Type B pancreatic cell (in vitro differentiated cells): ENCODE measurements at places on chromosomes 3 and 15. TPM values are rescaled to one million over a fixed set of nuclear protein-coding genes. Genes with fewer than 3 reads are reported as not detected.
A peak's percentile ranks its signal among the peaks of the same experiment; 100 is the strongest.

GRCh38 chr3:58027704-58028317 lies 19.6 kb downstream of the FLNB start:
- DNase-seq = no peak

DNA sequence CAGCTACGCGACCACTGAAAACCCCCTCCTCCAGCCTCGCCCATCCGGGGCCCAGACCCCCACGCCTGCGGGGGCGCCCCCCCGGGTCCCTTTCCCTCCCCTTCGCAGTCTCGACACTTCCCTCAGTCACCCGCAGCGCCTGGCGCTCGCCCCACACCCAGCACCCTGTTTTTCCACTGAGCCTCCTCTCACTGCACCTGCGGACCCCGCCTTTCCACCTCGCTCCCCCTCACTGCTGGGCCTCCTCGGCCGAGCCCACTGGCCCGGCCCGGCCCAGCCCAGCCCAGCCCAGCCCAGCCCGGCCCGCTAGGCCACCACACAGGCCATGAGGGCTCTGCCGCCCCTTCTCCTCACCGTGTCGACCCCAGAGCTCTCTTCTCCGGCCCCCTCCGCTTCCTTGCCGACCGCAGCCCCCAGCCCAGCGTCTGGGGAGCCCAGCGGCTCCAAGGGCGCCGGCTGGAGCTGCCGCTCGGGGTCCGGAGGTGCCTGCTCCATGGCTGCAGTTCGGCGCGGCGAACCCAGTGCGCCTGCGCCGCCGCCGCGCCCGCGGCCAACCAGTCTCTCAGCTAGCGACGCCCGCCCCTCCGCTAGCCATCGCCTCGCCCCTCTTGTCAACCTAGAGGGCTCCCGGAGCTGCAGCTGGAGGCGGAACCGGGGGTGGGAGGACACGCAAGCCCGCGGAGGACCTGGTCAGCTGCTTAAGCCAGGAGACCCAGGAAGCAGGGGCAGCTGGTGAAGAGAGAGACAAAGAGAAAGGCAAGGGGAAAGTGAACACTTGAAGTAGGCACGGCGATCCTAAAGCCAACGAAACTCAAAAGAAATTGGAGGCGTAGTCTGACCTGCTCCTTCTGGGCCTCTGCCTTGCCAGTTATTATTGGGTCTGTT lies at the start of gene SNX4:
TSS of gene SNX4 (minus strand) at position 525 of the 885 bp plus-strand sequence. CDS start at position 495, 30 bp downstream.
- peak; percentile 90 for DNase-seq

DNA sequence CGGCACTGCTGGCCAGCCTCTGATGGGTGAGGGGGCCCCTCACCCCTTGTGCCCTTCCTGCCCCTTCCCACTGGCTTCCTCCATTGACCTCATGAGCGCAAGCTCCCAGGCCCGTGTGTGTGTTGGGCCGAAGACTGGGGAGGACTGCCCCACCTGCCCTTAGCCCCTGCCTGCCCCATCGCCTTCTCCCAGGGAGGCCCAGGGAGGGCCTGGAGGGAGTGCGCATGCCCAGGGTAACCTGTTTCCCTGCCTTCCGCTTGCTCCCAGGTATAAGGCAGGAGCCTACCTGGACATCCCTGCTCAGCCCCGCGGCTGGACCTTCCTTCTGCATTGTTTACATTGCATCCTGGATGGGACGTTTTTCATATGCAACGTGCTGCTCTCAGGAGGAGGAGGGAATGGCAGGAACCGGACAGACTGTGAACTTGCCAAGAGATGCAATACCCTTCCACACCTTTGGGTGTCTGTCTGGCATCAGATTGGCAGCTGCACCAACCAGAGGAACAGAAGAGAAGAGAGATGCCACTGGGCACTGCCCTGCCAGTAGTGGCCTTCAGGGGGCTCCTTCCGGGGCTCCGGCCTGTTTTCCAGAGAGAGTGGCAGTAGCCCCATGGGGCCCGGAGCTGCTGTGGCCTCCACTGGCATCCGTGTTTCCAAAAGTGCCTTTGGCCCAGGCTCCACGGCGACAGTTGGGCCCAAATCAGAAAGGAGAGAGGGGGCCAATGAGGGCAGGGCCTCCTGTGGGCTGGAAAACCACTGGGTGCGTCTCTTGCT lies 8.8 kb downstream of the DLL4 start:
- DNase-seq = no peak

GRCh38 chr3:169280646-169281045 lies 382.9 kb downstream of the MECOM start:
- no peak for DNase-seq

- DNase-seq = no peak
Measured at GRCh38 chr3:191238321-191238817, 39.3 kb downstream of the OSTN start.

DNA sequence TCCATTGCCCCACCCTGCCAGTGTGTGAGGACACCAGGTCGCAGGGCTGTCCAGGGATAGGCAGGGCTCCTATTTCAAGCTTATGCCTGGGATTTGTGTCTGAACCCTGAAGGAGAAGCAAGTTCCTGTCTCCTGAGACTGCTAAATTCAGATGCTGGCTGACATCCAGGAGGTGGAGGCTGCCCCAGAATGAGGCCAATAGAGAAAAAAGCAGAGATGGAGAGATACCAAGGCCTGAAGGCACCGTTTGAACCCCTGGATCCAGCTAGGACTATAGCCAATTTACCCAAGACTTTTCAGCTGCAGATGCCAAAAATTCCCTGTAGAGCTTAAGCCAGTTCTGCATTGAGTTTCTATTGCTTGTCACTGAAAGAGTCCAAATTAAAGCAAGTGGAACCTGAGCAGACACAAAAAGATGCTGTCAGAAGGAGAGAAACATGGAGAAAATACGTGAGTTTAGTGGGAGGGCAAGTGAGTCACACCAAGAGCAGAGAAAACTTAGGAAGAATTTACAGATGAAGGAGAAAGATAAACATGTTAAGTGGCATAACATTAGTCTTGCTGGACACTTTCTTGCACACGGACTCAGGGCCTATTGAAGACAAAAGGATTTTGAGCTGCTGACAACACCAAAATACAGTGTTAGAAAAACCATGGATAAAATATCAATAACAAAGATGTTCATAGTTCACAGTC lies 148.6 kb downstream of the CNTN3 start:
- DNase-seq = no peak

Gene HCLS1
- total RNA-seq = 5.9 and 6.0 TPM in 2 replicates

Gene CEP19
- total RNA-seq = 1.1 and 4.5 TPM in 2 replicates

Gene PLXNB1
- 212 and 367 TPM in 2 replicates for total RNA-seq

Gene RTP1
- not detected in 2 replicates for total RNA-seq

Gene PRSS50
- total RNA-seq = 1.1 and 1.2 TPM in 2 replicates

Gene WDR76
- 5.7 and 16.9 TPM in 2 replicates for total RNA-seq
